Stimulated activated CD4-positive, alpha-beta T cell treated with anti-CD3 and anti-CD28 coated beads, Interleukin-2, amount 100 ng/mL, for 24 hours (primary cell): ENCODE measurements at places on chromosomes 5 and 9.

GRCh38 chr5:43041110-43041668 is 1.1 kb upstream of the ANXA2R start:
- no peak for DNase-seq

DNA sequence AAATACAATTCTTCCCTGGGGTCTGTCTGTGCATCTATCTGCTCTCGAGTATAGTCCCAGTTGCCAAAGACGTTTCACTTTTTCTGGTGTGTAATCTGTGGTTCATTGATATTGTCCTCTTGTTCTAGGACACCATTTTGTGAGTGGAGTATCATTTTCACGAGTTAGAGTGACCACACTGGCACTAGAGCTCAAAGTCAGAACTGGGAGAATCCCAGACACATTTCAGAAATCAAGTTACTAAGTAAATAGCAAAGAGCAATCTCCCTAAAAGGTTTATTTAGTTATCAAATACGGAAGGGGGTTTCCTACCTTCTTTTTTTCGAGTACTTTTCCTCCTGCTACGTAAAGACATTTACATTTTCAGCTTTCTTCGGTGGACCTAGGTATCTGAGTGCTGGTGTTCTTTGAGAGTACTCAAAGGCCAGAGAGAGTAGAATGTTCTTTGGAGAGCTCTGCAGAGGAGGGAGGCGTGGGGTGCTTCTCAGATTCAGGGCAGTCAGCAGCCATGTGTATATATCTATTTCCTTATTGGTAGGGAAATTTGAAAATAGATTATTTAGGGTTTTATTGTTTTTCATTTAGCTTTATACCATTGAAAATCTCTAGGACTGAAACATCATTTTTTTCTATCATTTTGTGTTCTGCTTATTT is 8.9 kb upstream of the HSPA9 start:
- no peak for DNase-seq

DNA sequence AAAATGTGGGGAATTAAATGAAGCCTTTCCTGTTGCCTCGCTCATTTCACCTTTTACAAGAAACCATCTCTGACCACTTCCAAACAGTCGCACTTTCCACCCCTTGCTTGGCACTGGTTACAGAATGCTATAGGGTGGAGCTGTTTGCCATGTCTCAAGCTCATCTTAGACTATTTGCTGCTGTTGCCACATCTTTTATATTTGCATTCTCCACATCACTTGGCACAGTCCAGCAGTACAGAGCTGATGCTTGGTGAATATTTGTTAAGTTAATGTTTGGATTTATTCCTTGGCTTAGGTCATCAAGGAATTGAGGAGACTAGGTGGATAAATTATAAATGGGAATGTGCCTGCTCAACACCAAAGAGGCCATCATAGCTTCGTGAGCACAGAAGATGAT is 53.2 kb downstream of the GNA14 start:
- no peak for DNase-seq

DNA sequence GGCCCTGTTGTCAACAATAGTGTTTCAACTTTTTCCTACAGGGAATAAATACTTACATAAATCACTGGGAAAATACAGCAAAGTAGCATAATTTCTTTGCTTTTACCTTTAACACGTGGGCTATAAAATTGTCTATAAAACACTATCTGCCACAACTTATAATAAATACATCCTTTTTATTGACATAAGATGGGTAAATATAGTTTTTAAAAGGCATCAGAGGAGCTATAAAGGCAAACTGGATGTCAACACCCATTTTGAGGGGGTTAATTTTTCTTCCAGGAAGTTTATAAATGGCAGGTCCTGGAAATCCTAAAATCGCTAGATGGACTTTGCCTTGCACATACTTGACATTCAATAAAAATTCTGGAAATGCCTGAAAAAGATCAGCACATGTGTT is 358.0 kb downstream of the PDE4D start:
- DNase-seq = no peak

DNA sequence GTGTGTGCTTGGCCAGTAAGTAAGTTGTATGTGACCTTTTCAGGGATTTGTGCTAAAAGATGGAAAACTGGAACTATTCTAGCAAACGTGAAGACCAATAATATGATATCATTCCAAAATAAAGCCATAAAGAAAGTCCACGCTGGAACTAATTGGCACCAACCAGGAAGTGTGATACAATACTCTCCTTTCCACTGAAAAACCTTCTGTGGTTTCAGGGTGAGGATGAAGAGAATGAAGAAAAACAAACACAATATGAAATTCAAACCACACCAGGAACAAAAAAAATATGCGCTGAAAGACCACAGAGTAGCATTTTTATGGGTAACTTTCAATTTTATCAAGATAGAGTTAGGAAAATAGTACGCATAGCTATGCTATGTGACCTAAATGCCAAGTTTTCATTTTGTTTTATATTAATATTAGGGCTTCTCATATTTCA is 105.8 kb downstream of the EFNA5 start:
- no peak for DNase-seq

DNA sequence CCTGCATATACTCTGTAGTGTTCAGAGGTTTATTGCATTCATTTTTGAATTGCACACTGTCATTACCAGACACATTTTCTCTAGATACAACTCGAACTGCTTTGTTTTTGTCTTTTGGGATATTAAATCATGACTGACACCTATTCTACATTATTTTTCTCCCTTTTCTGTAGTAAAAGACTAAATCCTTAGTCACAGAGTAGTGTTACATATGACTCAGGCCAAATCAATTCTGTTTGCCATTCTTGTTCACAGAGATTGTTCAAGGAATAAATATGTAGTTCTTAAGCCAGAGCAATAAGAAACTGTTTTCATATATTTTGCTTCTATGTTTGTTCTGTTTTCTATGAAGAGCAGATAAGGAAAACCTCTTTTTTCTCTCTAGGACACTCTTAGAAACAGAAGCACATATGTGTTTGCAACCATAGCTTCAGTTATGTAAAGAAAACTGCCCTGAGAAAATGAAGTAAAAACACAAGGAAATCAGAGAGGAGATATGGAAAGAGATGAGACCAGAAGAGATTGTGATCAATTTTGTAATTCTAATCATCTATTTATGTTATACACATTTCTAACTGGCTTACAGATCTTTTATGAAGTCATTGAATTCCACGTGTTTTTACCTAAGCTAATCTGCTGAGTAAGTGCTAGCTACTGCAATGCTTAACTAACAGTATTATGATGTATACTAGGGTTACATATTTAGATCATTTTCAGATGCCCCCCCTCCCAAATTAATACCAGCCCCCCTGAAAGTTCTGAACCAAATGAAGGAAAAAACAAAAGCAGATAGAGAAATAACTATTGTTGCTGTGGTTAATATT is 1995.6 kb upstream of the CDH6 start:
- no peak for DNase-seq

DNA sequence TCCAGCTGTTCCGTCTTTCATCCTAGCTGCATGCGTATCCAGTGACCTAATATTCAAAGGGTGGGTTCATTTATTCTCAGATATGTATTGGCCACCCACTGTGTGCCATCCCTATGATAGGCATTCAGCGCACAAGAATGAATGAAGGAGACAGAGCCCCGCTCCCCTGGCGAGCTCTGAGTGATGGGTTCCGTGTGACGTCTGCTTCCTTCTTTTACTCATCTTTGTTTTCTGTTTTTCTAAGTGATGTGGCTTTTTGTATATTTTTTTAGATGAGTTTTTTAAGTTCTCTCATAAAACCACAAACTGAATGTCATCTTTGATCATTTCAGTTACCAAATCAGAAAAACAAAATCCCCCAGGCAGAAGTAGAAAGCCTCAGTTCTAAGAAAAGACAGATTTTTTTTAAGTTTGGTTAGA is 168.3 kb upstream of the OTULINL start:
- DNase-seq = peak; percentile 33
